ENCODE measurements at places on chromosomes 12 and 14.

DNA sequence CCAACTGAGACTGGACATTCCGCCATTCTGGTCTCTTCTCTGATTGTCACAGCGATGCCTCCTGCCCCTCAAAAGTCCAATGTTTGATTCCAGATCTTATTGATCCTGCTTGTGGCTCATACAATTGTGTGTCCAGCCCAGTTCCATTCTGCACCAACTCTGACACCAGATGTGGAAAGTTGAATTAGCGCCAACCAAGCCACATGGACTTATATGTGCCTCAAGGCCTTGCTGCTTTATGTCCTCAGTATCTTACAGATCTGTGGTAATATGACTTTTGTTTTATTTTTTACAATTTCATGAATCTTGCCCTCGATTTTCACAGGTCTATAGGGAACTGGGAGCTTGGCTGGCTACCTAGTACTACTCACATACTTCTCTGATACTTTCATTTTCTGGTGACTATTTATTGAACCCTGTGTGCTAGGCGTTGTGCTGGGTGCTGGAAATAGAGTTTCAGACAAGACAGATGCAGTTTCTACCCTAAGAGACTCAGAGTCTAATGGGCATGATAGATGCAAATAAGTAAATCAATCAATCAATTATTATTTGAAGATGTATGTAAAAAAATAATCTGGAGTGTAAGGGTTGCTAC lies 472.0 kb downstream of the TMTC2 start:
- no peak for DNase-seq

DNA sequence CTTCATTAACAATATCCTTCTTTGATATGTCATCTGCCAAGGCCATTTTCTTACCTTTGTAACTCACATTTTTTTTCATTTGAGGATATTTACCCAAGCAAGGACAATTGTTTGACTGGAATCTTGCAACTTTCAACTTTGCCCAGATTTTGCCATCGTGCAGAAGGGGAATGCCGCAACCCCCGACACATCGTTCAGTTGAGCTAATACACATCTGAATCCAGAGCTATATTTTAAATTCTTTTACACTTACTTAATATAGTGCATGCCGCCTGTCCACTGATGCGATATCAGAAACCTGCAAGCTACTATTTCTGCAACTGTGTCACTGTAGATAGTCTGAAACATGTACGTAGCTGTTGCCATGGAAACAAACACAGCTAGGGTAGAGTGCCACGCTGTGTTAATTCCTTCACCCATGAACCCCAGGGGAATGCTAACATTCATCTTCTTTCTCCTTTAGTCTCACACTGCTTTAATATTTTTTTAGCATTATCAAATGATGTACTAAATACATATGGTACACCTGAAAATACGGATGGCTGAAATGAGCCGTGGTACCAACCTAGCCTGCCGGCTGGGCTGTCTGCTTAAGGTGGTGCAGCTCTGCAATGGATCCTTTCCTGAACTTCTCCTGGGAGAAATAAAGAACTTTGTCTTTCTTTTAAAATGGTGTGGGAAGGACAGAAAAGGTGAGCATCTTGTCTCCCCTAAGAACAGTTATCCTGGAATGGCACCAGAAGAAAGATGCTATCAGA lies 77.0 kb upstream of the FOXN3 start:
- DNase-seq, result no peak

DNA sequence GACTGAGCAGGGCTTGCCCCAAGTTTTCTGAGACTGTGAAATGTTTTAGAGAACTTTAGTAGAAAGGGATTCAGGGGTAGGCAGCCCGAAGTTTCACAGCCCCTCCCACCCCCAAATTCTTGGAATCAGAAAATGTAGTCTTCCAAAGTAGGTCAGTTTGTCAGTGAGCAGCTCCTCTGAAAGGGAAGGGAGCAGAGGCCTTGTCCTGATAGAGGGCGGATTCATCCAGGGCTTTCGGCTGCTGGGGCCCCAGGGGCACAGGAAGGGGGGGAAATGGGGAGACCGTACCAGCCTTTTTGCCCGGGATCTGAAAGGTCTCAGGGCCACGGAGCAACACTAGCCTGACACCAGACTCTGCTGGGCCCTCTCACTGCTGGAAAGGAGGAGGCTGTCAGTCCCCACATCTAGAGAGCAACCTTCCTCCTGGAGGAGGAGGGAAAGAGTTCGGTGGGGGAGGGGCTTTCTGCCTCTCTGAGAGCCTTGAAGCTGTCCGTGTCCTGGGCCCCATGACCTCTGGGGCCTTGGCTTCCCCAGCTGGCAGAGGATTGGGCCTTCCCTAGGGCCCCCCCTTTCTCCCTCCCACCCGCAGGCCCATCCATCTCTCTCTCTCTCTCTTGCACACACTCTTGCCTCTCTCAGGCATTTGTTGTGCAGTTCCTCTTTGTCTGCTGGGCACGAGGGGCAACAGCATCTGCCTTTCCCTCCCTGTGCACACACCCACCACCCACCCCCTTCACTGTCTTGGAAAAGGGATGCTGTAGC lies at the start of gene IKZF4:
Gene IKZF4, plus strand, starts transcription at position 621 of the 762 bp plus-strand sequence. CDS start 451 bp downstream, outside the sequence.
- peak; percentile 51 for DNase-seq

- DNase-seq, result no peak
These were observed 6.0 kb upstream of the PCNX1 start for GRCh38 chr14:70901269-70901668.

DNA sequence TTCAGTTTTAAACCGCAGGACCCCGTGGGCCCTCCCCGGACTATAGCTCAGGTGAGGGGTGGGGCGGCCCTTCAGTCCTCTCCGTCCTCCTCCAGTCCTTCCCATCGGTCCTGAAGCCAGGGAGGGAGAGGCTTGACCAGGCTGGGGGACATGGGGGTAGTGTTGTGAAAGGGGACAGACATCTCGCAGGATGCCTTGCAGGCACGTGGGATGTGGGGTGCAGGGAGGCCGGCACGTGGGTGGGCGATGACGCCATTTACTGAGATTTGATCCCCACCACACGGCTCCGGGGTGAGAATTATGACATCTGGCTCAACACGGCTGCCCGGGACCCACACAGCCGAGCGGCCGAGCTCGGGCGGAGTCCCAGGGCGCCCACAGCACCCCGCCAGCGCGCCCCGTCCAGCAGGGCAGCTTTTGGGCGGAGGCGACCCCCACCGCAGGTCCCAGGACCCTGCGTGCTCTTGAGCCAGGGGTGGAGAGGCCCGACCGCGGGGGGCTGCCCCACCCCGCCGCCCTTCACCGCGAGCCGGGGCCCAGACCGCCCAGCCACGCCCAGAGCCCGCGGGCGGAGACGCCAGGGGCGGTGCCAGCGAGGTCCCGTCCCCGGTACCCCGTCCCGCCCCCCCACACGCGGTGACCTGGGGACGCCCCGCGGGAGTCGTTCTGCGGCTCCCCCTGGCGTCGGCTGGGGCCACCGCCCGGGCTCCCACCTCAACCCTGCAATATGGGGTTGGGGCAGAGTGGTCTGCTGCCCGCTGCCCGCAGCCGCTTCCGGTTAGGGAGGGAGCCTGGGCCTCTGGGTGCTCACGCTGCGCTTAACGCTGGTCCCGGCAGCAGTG lies 3.3 kb upstream of the EXOC3L4 start:
- peak; percentile 86 for DNase-seq

- no peak for DNase-seq
These were observed 16.2 kb downstream of the VPS33A start for GRCh38 chr12:122250047-122250446.

DNA sequence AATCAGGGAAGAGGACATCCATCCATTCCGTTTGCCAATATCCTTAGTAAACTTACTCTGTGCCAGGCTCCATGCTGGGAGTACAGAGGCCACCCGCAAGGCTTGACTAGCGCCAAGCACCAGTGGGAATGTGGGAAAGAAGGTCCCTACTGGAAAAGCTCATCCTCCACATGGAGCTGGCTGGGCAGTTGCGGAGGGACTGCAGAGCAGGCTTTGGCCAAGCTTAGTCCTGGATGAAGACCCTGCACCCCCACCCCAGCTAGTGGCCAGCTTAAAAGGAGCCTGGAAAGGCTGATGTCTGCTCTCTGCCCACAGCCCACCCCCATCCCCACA lies 22.4 kb upstream of the EIF2B2 start:
- DNase-seq, result no peak

- DNase-seq, result no peak
These were observed 26.5 kb downstream of the DMAC2L start for GRCh38 chr14:50338587-50338986.

DNA sequence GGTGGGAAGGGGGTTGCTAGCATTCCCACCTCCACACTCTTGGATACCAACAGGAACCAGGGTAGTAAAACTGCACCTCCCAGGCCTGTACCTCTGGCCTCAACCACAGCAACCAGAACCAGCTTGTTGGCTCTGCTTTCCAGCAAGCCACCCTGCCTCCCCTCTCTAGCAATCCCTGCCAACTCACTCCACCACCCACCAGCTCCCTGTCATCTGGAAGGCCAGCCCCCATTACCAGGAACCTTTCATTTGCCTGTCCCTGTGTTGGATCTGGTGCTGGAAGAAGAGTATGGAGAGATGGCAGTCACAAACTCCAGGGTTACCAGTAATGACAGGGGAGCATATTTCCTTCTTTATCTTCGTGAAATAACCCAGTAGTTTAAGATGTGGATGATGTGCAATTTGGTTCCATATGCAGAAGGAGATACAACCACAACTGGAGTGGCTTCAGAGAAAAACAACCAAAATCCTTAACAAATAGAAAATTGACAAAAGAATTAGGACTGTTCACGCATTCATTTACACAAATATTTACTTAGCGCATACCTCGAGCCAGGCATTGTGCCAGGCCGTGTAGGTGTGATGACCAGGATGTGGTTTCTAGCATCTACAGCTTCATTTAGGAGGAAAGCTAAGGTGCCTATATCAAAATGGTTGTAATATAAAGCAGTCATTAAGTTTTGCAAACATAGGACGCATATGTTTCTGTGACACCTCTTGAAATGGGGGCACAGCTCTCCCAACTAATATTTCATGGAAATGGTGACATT lies 3.4 kb downstream of the B4GALNT3 start:
- no peak for DNase-seq
